Kidney (tissue), 22 donors: ENCODE measurements at places on chromosomes 4 and X.
A peak's percentile ranks its signal among the peaks of the same experiment; 100 is the strongest.

GRCh38 chr4:1445716-1446445 lies 39.6 kb upstream of the NKX1-1 start:
- H3K27me3 ChIP-seq: no peaks in the 10 kb centered on the region
- H3K4me3 ChIP-seq: no peak overlapping the region
- H3K4me1 ChIP-seq: no peaks in the 10 kb centered on the region

- no peaks in the 10 kb centered on the region for H3K36me3 ChIP-seq
- no peaks in the 10 kb centered on the region for H3K27me3 ChIP-seq
- peak overlapping the region; percentile 80 for H3K27ac ChIP-seq
- H3K4me1 ChIP-seq: no peaks in the 10 kb centered on the region
- DNase-seq: peak; percentile 28
These were observed 1.2 kb downstream of the UGDH start for GRCh38 chr4:39525822-39526690.

GRCh38 chr4:101753721-101754120 lies 36.8 kb upstream of the BANK1 start:
- H3K27me3 ChIP-seq: no peaks in the 10 kb centered on the region
- no peak overlapping the region for H3K4me3 ChIP-seq
- H3K27ac ChIP-seq: no peak overlapping the region
- DNase-seq: no peak
- no peaks in the 10 kb centered on the region for H3K36me3 ChIP-seq

GRCh38 chr4:124053872-124054538 lies 657.4 kb downstream of the SPRY1 start:
- no peak for DNase-seq
- H3K4me3 ChIP-seq: no peak overlapping the region
- no peaks in the 10 kb centered on the region for H3K27me3 ChIP-seq
- H3K36me3 ChIP-seq: no peaks in the 10 kb centered on the region
- no peaks in the 10 kb centered on the region for H3K4me1 ChIP-seq

- no peak overlapping the region for H3K27ac ChIP-seq
- no peak overlapping the region for H3K4me3 ChIP-seq
- H3K27me3 ChIP-seq: peaks cover 4% of the 10 kb centered on the region
- no peaks in the 10 kb centered on the region for H3K36me3 ChIP-seq
These were observed 55.9 kb upstream of the USP9X start for GRCh38 chrX:41029332-41029731.

- DNase-seq: no peak
- no peak overlapping the region for H3K4me3 ChIP-seq
- H3K27me3 ChIP-seq: no peaks in the 10 kb centered on the region
- no peak overlapping the region for H3K27ac ChIP-seq
These were observed 681.4 kb downstream of the GABRG1 start for GRCh38 chr4:45442466-45442865.

DNA sequence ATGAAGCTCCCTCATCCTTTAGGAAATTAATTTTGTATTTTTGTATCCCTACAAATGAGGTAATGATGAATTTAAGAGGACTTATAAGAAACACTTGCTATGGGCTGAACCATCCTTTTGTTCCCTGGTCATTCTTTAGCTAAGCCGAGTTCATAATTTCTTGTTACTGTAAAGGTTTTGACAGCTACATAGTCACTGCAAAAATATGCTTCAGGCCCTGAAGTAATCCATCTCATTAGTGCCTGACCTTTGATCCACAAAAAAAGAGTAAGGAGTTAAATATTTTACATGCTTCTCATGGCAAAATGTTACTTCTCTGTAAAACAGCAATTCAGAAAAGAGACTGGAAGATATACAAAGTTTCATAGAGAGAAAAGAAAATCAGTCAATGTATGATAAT lies 290.6 kb upstream of the SLIT2 start:
- H3K4me1 ChIP-seq: no peaks in the 10 kb centered on the region
- H3K36me3 ChIP-seq: no peaks in the 10 kb centered on the region
- no peak overlapping the region for H3K27ac ChIP-seq
- no peaks in the 10 kb centered on the region for H3K27me3 ChIP-seq

GRCh38 chrX:71573590-71573989 lies 4.6 kb upstream of the GCNA start:
- DNase-seq: no peak
- no peak overlapping the region for H3K4me3 ChIP-seq
- no peaks in the 10 kb centered on the region for H3K27me3 ChIP-seq
- no peak overlapping the region for H3K27ac ChIP-seq
- no peaks in the 10 kb centered on the region for H3K4me1 ChIP-seq

GRCh38 chr4:139918591-139918990 lies 235.4 kb downstream of the MAML3 start:
- H3K27ac ChIP-seq: no peak overlapping the region
- H3K27me3 ChIP-seq: no peaks in the 10 kb centered on the region
- no peak for DNase-seq

DNA sequence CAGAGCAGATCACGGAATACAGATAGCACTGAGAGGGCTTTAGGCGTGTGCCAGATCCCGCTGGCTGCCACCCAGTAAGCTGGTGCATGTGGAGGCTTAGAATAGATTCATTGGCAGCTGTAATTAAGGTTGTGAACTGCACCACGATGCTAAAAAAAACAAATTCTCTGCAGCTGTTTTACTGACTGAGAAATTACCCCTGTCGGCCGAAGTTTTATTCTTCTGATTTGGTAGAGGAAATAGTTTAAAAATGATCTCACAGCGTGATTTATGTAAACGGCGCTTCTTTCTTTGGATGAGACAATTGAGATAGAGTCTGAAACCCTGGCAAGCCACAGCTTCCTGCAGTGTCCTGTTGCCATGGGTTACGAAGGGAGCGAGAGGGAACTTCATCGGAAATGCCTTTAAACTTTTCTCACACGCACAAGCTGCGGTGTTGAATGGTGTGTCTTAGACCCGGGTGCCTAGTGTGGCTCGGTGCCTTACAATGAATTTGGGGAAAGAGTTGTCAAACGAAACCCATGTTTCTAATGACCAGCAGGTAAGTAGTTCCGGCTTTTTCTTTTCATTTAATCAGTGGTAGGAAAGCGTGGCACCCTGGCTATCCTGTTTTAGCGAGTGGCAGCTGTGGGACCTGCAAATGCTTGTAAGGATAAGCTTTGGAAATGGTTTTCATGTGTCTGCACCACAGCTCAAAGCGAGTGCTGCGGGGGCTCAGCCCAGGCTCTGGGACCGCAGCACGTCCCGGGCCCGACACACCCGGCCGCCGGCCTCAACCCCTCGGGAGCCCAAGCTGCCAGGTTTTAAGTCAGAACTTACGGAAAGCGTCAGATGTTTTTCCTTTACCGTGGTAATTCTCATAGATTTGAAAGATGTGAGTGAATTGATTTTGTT lies 71.7 kb upstream of the HGFAC start:
- H3K4me1 ChIP-seq: peaks cover 20% of the 10 kb centered on the region
- no peak for DNase-seq
- H3K36me3 ChIP-seq: no peaks in the 10 kb centered on the region

DNA sequence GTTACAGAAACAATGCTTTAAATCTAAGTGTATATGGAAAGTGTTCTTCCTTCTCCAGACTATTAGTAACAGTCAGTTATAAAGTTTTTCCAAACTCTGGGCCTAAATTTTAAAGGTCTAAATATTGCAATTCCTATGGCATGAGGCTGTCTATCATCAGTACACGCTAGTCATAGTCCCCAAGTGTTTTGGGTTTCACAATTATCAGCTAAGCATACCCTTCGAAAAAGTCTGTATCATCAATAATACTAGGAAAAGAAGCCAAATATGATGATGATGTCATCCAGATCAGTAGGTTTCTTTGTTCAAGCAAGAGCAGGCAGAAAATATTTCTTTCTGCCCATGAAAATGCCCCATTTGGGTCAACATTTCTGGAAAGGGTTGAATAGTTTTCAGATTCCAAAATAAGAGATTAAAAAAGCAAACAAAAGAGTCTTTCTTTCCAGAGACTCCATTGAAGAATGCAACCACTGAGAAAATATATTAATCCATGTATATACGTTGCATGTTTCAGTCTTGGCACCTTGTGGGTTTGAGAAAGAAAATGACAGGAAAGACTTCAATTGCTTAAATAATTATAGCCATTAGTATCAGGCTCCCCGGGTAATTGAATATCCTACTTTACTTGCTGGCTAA lies 173.8 kb downstream of the CAMK2D start:
- H3K36me3 ChIP-seq: no peaks in the 10 kb centered on the region
- no peaks in the 10 kb centered on the region for H3K4me1 ChIP-seq
- no peak for DNase-seq
- no peaks in the 10 kb centered on the region for H3K27me3 ChIP-seq

GRCh38 chr4:57158221-57158620 lies 48.0 kb upstream of the IGFBP7 start:
- no peaks in the 10 kb centered on the region for H3K36me3 ChIP-seq
- no peak overlapping the region for H3K27ac ChIP-seq
- peak; percentile 30 for DNase-seq

- DNase-seq: no peak
- H3K4me1 ChIP-seq: no peaks in the 10 kb centered on the region
- no peak overlapping the region for H3K4me3 ChIP-seq
- no peaks in the 10 kb centered on the region for H3K27me3 ChIP-seq
These were observed 16.3 kb downstream of the MAN2B2 start for GRCh38 chr4:6591313-6591712.

GRCh38 chr4:4578981-4579380 lies 37.1 kb upstream of the STX18 start:
- H3K27me3 ChIP-seq: no peaks in the 10 kb centered on the region
- H3K27ac ChIP-seq: no peak overlapping the region
- no peak overlapping the region for H3K4me3 ChIP-seq

- no peak overlapping the region for H3K4me3 ChIP-seq
- H3K36me3 ChIP-seq: no peaks in the 10 kb centered on the region
- DNase-seq: no peak
- H3K27ac ChIP-seq: no peak overlapping the region
- no peaks in the 10 kb centered on the region for H3K27me3 ChIP-seq
These were observed 147.5 kb upstream of the TACR3 start for GRCh38 chr4:103867311-103867710.

DNA sequence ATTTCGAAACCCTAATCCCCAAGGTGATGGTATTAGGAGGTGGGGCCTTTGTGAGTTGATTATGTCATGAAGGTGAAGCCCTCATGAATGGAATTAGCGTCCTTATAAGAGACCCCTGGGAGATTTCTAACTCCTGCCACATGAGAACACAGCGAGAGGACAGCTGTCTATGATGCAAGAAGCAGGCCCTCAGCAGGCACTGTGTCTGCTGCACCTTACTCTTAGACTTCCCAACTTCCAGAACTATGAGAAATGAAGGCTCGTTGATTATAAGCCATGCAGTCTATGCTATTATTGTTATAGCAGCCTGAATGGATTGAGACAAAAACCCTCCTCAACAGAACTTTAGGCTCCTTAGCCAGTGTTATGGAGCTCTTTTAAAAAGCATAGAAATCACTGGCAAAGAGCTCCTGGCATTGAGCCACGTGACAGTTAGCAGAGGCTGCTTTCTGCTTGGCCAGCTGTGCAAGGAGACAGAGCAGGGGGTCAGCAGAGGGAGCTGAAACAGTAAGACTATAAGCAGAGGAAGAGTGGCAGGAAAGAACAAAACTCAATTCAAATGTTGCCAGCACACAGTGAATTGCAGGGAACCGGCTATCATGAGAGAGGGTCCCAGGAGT lies 219.2 kb upstream of the FAT1 start:
- no peaks in the 10 kb centered on the region for H3K36me3 ChIP-seq
- H3K27me3 ChIP-seq: no peaks in the 10 kb centered on the region
- no peak overlapping the region for H3K27ac ChIP-seq
- no peak overlapping the region for H3K4me3 ChIP-seq
- DNase-seq: peak; percentile 81

DNA sequence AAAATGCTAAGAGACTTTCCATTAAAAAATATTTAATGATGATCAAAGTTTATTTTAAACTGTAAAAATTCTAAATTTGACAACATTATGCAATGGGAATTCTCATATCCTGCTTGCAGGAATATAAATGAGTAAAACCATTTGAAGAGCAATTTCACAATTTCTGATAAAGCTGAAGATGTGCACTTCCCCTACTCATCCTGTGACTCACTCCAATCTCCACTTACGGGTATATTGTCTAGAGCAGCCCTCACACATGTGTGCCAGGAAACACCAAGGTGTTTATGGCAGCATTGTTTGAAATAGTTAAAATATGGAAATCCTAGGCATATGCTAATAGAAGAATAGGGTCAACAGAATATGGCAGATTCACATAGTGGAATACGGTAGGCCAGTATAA lies 158.4 kb downstream of the PDHA2 start:
- no peak for DNase-seq
- no peaks in the 10 kb centered on the region for H3K36me3 ChIP-seq
- no peaks in the 10 kb centered on the region for H3K27me3 ChIP-seq
- no peak overlapping the region for H3K27ac ChIP-seq
- no peak overlapping the region for H3K4me3 ChIP-seq
- H3K4me1 ChIP-seq: no peaks in the 10 kb centered on the region

DNA sequence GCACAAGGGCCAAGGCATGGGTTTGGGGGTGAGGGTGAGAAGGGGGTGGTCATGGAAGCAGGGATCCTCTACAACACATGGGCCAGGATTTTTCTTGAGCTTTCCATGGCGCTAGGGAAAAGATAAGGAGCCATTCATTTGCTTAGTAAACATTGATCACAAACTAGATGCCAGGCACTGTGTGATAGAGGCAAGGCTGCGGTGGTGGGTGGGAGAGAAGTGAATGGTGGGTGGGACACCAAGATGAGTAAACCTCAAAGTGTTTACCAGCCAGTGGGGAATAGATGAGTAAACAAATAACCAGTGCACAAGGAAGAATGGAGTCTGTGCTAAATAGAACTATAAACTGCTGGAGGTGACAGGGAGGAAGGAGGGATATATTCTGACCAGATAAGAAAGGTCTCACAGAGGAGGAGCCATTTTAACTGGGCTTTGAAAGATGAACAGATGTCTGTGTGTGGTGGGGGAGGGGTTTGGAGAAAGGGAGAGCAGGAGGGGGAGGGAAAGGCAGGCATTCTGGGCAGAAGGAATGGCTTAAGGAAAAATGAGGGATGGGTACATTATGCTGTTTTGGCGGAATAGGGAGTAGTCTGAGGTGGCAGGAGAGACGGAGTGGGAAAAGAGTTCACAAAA lies 48.0 kb upstream of the LAS1L start:
- no peaks in the 10 kb centered on the region for H3K4me1 ChIP-seq
- no peaks in the 10 kb centered on the region for H3K27me3 ChIP-seq
- no peak overlapping the region for H3K27ac ChIP-seq
- no peaks in the 10 kb centered on the region for H3K36me3 ChIP-seq

DNA sequence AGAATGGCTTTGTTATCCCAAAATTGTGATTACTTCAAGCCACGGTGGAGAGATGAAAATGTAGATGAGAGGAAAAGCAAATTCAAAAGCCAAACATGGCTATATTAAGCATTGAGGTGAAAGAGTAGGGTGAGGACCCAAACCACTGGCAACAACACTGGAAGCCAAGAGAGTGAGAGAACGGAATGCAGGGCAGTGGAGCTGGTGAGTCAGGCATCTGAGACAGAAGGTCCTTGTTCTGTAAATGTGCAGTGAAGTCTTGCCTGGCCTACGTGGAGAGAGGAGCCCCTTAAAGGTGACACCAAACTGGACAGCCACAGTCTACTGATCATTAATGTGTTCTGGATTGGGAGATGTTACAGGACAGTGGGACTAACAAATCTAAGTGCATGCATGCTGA lies 22.8 kb upstream of the SEC24B start:
- H3K4me3 ChIP-seq: no peak overlapping the region
- no peak for DNase-seq
- no peaks in the 10 kb centered on the region for H3K27me3 ChIP-seq
- H3K27ac ChIP-seq: no peak overlapping the region
- no peaks in the 10 kb centered on the region for H3K4me1 ChIP-seq

GRCh38 chr4:153383131-153383530 lies 38.6 kb downstream of the MND1 start:
- H3K27me3 ChIP-seq: no peaks in the 10 kb centered on the region
- DNase-seq: no peak
- H3K4me1 ChIP-seq: no peaks in the 10 kb centered on the region
- H3K27ac ChIP-seq: no peak overlapping the region
- H3K36me3 ChIP-seq: no peaks in the 10 kb centered on the region

GRCh38 chr4:5932035-5932568 lies 39.2 kb upstream of the CRMP1 start:
- DNase-seq: no peak
- H3K27me3 ChIP-seq: no peaks in the 10 kb centered on the region
- H3K4me1 ChIP-seq: no peaks in the 10 kb centered on the region
- no peak overlapping the region for H3K4me3 ChIP-seq
